ENCODE measurements at places on chromosomes 13 and 19. TPM values are rescaled to one million over a fixed set of nuclear protein-coding genes. Genes with fewer than 3 reads are reported as not detected.

The C19orf85 gene
- not detected for total RNA-seq

DNA sequence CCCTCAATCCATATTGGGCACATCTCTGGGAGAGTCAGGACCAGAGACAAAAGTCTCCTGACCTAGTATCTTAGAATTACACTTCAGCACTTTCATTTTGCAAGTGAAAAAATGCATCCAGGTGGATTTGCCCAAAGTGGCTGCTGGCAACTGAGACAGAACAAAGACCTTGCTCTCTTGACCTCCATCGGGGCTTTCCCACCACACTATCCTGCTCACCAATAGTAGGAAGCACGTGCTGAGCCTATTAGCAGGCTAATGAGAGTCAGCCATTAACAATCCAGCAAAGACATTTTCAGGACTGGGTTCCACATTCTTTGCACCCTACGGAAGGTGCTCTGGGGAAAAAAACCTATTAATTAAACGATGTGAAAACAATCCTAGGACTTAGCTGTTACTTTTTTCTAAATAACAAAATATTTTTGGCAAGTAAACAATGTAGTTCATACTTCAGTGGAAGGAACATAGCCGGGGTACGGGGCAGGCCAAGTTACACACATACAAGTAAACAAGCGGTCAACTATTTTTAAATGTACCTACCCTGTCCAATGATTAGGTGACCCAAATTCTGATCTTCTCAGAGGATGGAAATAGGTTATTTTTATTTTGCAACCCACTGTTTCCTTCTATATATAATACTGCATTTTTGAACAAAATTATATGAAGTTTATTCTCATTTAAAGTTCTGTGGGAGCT lies 78.6 kb downstream of the CDADC1 start:
- H3K4me1 ChIP-seq = no peaks in the 10 kb centered on the region
- no peaks in the 10 kb centered on the region for H3K36me3 ChIP-seq
- no peak overlapping the region for H3K4me3 ChIP-seq
- H3K27ac ChIP-seq = no peak overlapping the region
- DNase-seq = no peak

DNA sequence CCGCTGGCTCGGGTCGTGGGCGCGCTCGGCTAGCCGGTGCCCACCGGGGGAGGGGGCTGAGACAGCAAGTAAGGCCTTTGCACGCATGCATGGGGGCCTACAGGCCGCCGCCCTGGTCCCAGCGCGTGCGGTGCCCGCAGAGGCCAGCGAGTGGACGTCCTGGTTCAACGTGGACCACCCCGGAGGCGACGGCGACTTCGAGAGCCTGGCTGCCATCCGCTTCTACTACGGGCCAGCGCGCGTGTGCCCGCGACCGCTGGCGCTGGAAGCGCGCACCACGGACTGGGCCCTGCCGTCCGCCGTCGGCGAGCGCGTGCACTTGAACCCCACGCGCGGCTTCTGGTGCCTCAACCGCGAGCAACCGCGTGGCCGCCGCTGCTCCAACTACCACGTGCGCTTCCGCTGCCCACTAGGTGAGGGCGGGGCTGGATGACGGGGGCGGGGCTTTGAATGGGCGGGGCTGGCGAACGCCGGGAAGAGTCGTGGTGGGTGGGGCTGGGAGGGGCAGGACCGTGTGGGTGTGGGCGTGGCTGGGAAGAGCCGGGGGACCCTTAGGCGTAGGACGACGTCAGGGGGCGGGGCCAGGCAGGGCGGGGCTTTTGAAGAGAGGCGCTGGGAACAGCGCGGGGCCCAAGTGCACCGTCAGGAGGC lies 2.1 kb downstream of the CILP2 start:
- H3K27ac ChIP-seq = no peak overlapping the region
- DNase-seq = no peak
- H3K4me1 ChIP-seq = no peaks in the 10 kb centered on the region
- H3K4me3 ChIP-seq = no peak overlapping the region

The GDF15 gene
- 165 TPM for total RNA-seq

The ELANE gene
- total RNA-seq = not detected

DNA sequence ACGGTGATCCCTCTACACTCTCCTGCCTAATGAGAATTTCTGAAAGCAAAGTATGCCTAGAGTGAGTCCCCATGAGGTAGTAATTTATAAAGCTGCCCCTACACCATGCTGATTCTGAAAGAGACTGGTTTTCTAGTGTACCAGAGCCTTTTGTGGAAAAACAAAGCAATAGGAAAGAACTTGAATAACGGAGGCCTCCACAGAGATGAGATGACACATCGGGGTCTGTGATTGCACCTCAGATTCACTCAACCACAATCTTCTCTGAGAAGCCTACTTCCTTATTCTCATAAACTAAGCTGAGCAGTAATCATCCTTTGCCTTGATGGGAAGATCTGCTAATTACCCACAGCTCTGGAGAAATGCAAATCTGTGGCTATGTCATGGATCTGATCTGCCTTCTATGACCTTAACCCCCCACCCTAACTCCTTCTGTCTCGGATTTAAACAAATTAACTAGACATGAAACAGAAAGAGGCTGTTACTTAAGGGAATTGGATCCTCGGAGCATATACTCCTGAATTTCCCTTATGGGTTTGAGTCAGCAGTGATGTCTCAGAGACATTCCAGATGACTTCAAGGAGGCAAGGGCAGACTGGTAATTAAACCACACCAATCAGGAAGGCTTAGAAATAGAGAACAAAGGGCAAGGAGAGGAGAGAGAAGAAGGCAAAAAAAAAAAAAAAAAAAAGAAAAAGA lies 128.0 kb downstream of the DCT start:
- no peaks in the 10 kb centered on the region for H3K36me3 ChIP-seq
- H3K27ac ChIP-seq = no peak overlapping the region
- DNase-seq = no peak
- H3K4me3 ChIP-seq = no peak overlapping the region
- peaks cover 2% of the 10 kb centered on the region for H3K27me3 ChIP-seq
- H3K4me1 ChIP-seq = no peaks in the 10 kb centered on the region

DNA sequence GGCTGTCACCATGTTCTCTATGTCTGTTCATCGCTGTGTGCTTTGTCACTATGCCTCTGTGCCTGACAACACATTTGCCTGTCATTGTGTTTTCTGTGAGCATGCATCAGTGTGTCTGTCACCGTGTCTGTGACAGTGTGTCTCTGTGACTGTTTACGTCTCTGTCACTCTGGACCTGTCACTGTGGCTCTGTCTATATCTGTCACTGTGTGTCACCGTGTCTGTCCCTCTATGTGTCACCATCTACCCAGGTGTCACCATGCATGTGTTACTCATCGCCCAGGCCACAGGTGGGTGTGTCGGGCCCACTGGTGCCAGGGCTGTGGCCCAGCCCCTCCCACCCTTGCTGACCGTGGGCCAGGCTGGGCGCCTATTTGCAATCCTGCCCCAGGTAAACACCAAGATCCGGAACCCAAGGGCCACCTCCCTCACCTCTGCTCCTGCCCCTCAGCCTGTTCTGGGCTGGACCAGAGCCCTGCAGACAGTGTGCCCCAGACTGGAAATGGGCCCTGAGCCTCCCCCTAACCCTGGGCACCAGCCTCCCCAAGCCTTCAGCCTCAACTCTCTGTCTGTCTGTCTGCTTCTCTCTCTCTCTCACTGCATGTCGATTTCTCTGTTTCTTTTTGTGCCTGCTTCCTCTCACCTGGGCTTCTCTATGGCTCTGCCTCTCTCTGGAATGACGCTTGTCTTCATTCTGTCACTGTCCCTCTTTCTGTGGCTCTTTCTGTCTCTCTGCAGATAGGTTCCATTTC lies 7.7 kb downstream of the IRF2BP1 start:
- no peak for DNase-seq
- no peak overlapping the region for H3K27ac ChIP-seq
- H3K4me1 ChIP-seq = peaks cover 2% of the 10 kb centered on the region

The ZNF470 gene
- total RNA-seq = 4.2 TPM

DNA sequence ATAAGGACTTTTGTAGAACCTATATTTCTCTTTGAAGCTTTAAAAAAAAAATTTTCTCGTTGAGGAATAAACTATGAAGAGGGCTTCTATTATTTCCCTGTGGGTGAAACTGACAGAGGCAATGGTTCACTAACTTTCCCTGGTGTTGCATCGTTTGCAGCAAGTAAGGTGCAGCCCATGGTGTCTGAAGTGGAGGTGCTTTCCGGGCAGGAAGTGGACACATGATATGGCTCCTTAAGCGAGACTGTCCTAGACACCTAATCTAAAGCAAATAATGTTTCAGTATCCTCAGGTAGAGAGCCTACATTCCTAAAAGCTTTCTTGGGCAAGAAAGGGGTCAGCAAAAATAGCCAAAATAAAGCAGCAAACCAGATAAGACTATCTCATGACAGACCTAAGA lies 437.6 kb upstream of the ARGLU1 start:
- no peaks in the 10 kb centered on the region for H3K4me1 ChIP-seq
- H3K4me3 ChIP-seq = no peak overlapping the region
- DNase-seq = no peak

GRCh38 chr13:31427151-31428100 lies 227.7 kb downstream of the B3GLCT start:
- no peak overlapping the region for H3K4me3 ChIP-seq
- no peak overlapping the region for H3K27ac ChIP-seq

DNA sequence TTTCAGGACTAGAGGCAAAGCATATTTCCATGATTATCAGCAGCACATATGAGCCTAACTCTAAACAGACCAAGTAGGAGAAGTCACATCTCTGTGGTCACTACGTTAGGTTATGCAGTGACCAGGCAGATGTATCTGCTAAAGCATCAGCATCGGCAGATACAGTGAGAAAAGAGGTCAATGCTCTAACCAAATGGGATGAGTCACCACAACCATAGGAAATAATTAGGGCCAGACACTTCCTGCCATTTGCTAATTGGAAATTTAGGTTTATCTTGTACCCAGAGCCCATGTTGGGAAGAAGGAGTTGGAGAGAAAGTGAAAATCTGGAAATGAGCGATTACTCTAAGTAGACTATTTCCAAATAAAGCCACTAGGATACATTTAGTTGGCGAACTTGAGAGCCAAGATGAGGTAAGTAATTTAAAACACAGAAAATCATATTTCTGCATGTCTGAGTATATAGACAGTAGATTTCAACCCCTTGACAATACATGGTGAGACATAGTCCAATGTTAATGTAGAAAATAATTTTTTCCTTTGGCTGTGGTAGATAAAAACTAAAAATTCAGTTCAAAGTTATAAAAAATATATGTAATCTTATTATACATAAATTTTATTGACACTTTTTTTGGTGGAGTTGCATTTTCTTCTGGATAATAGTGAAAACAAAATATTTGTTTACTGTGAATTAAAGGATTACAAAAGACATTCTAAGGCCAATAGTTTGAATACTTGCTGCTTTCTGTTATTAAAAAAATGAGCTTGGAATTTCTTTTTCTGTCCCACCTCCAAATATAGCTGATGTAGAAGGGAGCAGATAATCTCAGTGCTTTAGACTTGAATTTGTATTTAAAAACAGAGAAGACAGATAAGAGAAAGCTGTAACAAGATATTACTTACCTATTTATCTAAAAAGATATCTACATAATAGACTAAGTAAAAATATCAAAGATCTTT lies 104.4 kb upstream of the CSNK1A1L start:
- no peak overlapping the region for H3K27ac ChIP-seq
- no peak for DNase-seq
- no peak overlapping the region for H3K4me3 ChIP-seq
- no peaks in the 10 kb centered on the region for H3K36me3 ChIP-seq
- peaks cover 5% of the 10 kb centered on the region for H3K27me3 ChIP-seq
- peaks cover 3% of the 10 kb centered on the region for H3K4me1 ChIP-seq

The SERTAD1 gene
- total RNA-seq = 10.0 TPM

The LGALS14 gene
- total RNA-seq = not detected

The ZNF223 gene
- total RNA-seq = 3.4 TPM

The VSTM2B gene
- total RNA-seq = not detected

GRCh38 chr13:94236872-94237271 lies 242.6 kb downstream of the DCT start:
- no peak for DNase-seq
- H3K27ac ChIP-seq = no peak overlapping the region
- H3K27me3 ChIP-seq = no peaks in the 10 kb centered on the region
- no peaks in the 10 kb centered on the region for H3K4me1 ChIP-seq
- H3K36me3 ChIP-seq = no peaks in the 10 kb centered on the region

GRCh38 chr13:75285310-75285709 lies 196.7 kb downstream of the TBC1D4 start:
- no peak overlapping the region for H3K27ac ChIP-seq
- no peaks in the 10 kb centered on the region for H3K4me1 ChIP-seq
- peaks cover 12% of the 10 kb centered on the region for H3K36me3 ChIP-seq
- H3K27me3 ChIP-seq = no peaks in the 10 kb centered on the region
- no peak overlapping the region for H3K4me3 ChIP-seq

DNA sequence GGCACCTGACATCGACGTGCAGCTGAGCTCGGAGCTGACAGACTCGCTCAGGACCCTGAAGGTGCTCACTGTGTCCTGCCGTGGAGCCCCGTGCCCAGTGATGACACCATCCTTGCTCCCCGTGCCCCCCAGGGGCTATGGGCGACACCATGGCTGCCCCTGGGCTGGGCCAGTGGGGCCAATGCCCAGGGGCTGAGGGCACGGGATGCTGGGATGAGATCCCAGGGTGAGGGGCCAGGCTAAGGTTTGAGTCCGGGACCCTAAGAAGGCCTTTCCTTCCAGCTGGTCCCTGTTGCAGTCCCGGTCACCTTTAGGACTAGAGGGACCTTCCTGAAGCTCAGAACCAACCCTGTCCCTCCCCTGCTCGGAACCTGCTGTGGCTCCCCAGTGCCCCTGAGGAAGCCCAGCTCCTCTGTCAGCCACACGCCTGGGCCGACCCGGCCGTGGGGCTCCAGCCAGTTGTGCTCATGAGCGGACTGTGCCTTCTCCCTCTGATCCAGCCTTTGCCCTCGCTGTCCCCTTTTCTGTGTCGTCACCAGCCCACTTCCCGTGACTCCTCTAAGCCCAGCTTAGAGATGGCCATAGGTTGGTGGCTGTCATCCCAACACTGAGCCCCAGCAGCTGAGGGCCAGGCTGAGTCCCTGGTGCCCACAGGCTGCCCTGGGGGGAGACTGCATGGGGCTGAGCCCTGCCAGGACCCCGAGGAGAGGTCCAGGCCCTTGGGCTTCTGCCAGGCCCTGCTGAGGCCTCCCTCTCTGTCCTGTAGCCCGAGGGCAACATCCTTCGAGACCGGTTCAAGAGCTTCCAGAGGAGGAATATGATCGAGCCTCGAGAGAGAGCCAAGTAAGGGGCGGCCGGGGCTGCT lies 10.6 kb downstream of the NOP53 start:
- no peak overlapping the region for H3K4me3 ChIP-seq
- H3K27me3 ChIP-seq = no peaks in the 10 kb centered on the region

GRCh38 chr19:13241231-13242104 lies 91.3 kb downstream of the IER2 start:
- no peaks in the 10 kb centered on the region for H3K36me3 ChIP-seq
- H3K4me3 ChIP-seq = no peak overlapping the region
- no peak overlapping the region for H3K27ac ChIP-seq
- DNase-seq = no peak
- no peaks in the 10 kb centered on the region for H3K27me3 ChIP-seq

- no peaks in the 10 kb centered on the region for H3K27me3 ChIP-seq
- DNase-seq = no peak
- H3K4me3 ChIP-seq = no peak overlapping the region
Measured at GRCh38 chr13:21304256-21304655, 127.8 kb downstream of the MRPL57 start.

GRCh38 chr13:19601749-19602725 lies 31.4 kb upstream of the MPHOSPH8 start:
- no peaks in the 10 kb centered on the region for H3K36me3 ChIP-seq
- peak overlapping the region; percentile 68 for H3K4me3 ChIP-seq
- H3K27ac ChIP-seq = peak overlapping the region; percentile 29
- peak; percentile 52 for DNase-seq
